ENCODE measurements at places on chromosomes 11 and 22. TPM values are rescaled to one million over a fixed set of nuclear protein-coding genes. Genes with fewer than 3 reads are reported as not detected.

DNA sequence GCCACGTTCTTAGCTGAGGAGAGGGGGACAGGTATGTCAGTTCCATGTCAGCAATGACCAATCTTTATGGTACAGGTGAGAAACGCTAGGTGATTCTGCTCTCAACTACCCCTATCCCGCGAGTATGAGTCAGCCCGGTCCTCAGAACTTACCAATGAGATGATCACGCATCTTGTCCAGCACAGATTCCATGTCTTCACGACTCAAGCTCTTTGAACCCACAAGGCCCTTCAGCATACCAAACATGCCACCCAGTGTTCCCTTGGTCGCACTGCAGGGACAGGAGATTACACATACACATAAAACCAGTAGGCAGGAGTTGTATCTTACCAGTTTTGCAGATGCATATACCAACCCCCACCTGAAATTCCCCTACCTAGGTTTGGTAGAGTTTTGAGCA is 2.9 kb downstream of the SRPRA start:
- DNase-seq, result no peak

DNA sequence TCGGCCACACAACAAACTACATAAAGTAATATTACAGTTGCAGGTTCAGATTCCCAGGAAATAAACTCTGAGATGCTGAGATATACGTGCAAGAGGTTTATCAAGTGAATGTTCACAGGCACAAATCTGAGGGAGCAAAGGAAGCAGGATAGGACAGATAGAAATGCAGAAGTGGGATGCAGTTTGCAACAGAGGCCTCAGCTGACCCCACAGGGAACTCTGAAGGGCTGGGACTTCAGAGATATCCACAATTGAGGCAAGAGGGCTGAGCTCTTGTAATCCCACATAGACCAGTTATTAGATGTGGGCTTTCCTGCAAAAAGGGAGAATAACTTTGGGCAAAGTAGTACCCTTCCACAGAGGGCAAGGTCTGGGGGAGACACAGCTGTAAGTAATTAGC is 25.4 kb upstream of the ARHGAP20 start:
- DNase-seq, result no peak

Gene OR51B2
- not detected for total RNA-seq

GRCh38 chr11:102521121-102521520 is 9.4 kb downstream of the MMP7 start:
- DNase-seq, result no peak

DNA sequence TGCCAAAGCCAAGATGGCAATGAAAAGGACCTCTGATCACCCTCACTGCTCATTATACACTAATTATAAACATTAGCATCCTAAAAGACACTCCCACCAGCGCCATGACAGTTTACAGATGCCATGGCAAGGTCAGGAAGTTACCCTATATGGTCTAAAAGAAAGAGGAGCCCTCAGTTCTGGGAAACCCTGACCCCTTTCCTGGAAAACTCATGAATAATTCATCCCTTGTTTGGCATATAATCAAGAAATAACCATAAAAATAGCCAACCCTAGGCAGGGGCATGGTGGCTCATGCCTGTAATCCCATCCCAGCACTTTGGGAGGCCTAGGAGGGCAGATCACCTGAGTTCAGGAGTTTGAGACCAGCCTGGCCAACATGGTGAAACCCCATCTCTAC is 12.7 kb upstream of the CAPN5 start:
- DNase-seq, result no peak

DNA sequence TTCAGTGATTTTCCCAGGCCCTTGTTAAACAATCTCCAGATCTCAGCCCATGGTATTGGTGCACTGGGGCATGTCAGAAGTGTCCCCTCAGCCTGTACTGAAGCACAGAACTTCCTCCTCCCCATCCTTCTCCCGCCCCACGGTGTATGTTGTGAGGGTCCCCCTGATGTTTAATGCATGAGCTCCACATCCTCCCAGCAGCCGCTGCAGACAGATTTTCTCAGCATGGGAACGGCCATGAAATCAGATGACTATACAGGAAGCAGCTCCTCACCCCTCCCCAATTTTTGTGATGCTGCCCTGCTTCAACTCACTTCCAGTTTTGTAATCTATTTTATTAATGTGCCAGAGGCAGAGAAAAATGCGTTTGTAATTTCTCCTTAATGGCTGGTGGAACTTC is 406.0 kb downstream of the MIAT start:
- no peak for DNase-seq

DNA sequence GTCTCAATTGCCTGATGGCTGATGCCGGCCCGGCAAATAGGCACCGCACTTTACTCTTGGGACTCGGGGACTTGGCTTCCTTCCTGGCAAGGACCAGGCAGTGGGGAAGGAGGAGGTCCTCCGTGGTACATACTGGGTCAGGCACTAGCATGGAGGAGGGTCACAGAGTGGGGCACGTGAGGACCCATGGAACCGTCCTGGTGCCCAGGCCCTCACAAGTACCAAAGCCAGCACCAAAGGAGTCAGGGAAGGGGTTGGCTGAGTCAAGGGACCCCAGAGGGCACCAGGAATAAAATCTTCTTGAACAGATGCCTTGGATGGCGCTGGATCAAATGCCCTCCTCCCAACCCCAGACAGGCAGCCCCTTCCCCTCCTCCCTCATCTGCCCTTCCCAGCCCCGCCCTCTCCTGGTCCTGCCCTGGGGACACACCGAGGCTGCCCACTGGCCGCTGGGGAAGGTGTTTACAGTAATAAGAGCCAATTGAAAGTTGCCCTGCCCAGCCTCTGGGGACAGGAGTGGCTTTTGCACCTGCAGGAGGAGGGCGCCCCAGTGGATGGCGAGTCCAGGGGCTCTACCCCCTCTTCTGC is 5.6 kb upstream of the CARNS1 start:
- DNase-seq, result no peak

DNA sequence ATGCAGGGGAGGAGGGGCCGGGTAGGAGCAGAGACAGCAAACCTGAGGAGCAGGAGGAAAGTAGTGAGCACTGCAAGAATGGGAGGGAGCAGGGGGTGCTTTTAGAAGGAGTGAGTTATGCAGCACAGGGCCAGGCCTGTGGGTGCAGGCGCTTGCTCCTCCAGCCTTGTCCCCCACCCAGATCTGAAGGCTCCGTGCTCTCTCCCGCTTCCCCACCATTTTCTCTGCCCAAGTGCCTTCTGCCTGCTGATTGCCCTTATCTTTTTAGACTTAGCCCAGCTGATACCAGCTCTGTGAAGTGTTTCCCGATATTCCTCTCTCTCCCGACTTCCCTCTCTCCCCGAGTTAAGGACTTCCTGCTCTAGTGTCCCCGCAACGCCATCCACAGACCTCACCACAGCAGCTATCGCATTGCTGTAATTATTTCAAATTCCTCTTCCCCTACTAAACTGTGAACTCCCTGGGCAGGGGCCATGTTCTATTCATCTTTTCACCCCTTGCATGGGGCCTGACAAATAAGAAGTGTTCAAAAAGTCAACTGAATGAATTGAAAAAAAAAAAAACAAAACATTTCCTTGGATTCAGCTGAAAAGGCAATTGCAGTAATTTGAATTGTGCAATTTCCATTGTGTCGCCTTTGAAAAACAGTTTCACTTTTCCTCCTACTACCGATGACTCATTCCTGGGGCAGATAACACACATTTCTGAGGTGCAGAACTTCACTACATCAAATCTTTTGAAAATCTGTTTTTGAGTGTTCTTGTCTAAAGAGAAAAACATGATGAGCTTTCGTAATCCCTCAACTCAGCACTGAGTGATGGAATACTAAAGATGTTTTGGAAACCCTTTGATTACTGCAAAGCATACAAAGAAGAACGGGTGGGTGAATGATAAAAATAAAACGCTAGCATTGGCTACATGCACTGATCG is 69.7 kb upstream of the BMAL1 start:
- DNase-seq, result no peak

DNA sequence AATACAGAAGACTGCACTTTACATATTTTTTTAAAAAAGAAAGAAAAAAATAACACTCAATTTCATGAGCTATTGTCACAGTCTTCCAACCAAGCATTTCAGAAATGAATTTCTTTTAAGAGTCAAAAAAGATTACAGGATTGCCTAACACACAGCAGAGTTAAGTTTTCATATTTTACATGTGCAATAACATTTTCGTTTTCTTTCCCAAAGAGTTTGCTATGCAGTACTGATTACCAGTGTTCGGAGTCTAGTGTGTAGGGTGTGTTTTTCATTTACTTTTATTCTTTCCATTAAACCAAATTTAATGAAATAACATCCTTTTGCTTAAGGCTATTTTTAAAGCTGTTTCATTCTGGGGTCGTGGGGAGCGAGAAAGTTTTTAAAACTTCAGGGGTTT is 53.2 kb downstream of the MN1 start:
- no peak for DNase-seq

DNA sequence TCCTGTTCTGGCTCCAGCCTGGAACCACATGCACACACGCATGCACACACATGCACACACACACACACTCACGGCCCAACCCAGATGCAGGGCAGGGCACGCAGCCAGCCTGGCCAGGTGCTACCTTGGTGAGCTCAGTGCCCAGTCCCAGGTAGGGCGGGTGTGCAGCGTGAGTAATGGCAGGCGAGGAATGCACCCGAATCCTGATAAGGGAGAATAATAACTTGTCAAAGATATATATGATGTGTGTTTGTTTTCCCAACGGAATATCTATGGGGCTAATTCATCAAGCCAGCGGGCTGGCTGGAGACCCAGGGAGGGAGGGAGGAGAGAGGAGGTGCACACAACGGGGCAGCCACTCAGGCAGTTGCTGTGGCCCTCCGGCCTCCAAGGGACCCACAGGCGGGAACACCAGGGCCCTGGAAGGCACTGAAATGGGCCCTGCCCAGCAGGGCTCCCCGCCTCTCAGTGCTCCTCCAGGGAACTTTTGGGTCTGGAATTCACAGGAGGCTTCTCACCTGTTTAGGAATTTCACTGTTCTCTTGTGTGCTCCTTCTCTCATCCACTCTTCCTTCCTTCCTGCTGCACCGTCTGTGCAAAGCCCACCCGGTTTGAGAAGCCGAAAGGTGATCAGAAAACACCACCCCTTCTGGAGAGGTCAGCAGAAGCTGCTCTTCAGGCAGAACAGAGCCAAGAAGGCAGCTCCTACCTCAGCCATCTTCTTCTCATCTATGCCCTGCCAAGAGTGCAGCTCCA is 79.0 kb downstream of the BUD13 start:
- no peak for DNase-seq

Gene NRXN2
- 1.7 TPM for total RNA-seq
